Natural killer cell (primary cell): ENCODE measurements at places on chromosomes 13 and 19. TPM values are rescaled to one million over a fixed set of nuclear protein-coding genes. Genes with fewer than 3 reads are reported as not detected.

- H3K27me3 ChIP-seq: peaks cover 5% of the 10 kb centered on the region
- DNase-seq: no peak
- no peak overlapping the region for H3K27ac ChIP-seq
- H3K36me3 ChIP-seq: no peaks in the 10 kb centered on the region
- no peak overlapping the region for H3K4me3 ChIP-seq
Observed at GRCh38 chr13:50715402-50716146, 127.9 kb downstream of the DLEU7 start.

DNA sequence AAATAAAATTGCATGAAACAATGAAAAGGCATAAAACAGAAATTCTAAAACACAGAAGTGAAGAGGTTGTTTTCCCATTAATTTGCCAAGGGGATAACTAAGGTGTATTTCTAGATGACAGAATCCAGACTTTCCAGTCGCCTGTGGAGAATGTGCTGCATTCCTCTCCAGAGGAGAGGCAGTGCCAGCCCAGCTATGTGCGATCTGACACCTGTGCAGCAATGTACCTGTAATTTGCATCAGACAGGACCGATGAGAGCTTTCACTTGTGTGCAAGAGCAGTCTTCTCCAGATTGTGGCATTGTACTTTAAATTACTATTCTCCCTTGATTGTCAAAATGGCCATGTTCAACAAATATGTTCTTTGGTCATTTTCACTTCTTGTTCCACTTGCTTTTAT is 1037.9 kb downstream of the EFNB2 start:
- no peaks in the 10 kb centered on the region for H3K4me1 ChIP-seq
- no peaks in the 10 kb centered on the region for H3K36me3 ChIP-seq
- no peaks in the 10 kb centered on the region for H3K27me3 ChIP-seq
- no peak for DNase-seq
- H3K27ac ChIP-seq: no peak overlapping the region

DNA sequence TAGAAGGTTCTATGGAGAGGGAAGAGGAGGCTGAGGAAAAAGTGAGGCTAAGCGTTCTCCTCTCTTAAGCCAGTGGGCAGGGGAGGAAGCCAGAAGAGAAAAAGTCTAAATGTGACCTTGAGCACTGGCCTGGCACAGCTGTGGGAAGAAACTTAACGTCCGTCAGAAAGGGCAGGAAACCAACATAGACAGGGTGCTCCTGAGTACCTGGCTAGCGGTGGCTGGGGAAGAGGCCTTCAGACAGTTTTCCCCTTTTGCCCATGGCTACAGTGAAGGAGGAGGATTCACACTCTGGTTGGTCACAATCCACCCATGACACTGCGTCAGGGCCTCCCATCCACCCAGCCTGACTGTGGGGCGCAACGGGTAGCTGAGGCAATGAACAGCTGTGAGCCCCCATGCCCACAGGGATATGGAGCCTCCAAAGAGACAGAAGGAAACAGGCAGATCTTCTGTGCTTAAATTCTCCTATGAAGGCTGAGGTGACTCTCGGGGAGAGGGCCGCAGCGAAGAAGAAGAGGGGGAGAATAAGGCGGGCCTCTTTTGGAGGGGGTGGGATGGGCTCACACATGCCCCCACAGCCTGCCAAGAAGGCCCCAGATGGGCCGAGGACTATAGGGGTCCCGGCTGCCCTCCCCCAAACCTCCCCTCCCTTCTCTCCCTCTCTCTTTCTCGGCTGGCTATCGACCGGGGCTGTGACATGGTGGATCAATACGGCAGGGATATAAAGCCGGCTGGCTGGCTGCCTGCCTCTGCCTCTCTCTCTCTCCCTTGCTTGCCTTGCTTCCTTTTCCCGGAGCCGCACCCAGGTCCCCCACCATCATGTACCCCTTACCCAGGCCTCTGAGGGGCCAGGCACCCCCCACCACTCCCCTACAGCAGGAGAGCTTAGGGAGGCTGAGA is 19.8 kb upstream of the POU2F2 start:
- H3K4me3 ChIP-seq: no peak overlapping the region
- no peaks in the 10 kb centered on the region for H3K36me3 ChIP-seq
- DNase-seq: no peak
- H3K27ac ChIP-seq: no peak overlapping the region

DNA sequence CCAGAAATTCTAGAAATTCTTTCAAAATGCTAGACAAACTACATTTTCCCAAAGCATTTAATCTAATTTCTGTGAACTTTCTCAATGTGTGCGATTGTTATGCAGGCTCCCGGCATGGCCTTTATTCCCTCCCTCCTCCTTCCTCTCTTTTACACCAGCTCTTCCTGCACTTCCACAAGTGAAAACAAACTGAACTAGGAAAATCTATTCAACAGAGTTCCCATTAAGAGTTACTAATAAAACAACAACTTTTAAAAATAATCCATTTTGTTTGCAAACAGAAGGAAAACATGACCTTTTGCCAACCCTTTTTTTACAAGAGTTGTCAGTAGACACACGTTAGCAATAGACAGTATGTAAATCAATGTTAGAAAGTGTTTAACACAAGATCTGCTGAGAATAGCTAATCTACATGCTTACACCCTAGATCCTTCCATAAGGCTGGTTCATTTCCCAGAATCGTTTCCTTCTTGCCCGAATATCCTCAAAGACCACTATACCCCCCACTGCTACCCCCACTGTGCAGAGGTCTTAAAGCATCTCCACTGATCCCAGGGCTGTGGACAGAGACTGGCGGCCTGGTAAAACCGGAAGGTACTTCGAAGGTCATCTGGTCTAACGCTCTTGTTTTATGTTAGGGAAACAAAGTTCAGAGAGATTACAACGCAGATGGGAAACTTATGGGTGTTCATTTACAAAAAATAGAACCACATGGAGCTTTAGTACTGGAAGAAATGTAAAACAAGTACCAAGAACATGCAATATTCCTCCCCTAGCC is 98.0 kb downstream of the FOXO1 start:
- peaks cover 20% of the 10 kb centered on the region for H3K4me1 ChIP-seq
- peaks cover 3% of the 10 kb centered on the region for H3K27me3 ChIP-seq
- no peaks in the 10 kb centered on the region for H3K36me3 ChIP-seq
- no peak overlapping the region for H3K27ac ChIP-seq
- no peak for DNase-seq

- no peak overlapping the region for H3K4me3 ChIP-seq
- H3K27ac ChIP-seq: no peak overlapping the region
- no peaks in the 10 kb centered on the region for H3K4me1 ChIP-seq
- DNase-seq: no peak
- H3K36me3 ChIP-seq: no peaks in the 10 kb centered on the region
- H3K27me3 ChIP-seq: no peaks in the 10 kb centered on the region
Observed at GRCh38 chr19:43908659-43909058, 26.4 kb downstream of the ZNF45 start.

DNA sequence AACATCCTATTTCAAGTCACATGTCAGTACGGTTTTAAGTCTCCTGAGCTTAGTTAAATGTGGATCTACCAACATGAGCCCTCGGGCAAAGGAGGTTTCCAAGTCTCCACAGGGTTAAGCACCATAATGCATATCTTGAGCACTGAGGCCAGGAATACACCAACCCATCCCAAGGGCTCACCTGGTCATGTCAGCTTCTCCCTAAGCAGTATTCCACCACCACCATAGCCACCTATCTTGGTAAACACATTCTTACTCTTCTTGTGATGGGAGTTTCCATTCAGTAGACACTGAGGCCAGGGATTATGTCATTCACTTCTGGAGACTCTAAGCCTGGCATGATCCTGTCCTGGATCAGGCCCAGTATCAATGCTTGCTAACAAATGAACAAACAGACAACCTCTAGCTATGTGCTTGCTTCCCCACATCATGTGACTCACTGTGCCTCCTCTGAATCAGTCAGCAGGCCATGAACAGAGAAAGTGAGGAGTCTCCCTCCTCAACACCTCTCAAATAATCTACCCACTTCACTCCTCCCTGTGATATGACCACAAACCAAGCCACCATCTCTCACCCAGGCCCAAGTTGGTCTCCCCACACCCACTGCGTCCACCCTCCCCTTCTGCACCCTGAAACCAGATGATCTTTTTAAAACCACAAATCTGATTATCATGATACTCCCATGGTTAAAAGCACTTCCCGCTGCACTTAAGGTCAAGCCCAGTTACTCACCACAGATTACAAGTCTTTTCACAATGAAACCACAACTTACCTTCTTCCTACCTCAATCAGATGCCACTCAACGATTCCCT is 5.8 kb downstream of the PEG3 start:
- H3K36me3 ChIP-seq: no peaks in the 10 kb centered on the region
- H3K27me3 ChIP-seq: peaks cover 1% of the 10 kb centered on the region
- DNase-seq: no peak
- no peak overlapping the region for H3K27ac ChIP-seq
- no peak overlapping the region for H3K4me3 ChIP-seq

DNA sequence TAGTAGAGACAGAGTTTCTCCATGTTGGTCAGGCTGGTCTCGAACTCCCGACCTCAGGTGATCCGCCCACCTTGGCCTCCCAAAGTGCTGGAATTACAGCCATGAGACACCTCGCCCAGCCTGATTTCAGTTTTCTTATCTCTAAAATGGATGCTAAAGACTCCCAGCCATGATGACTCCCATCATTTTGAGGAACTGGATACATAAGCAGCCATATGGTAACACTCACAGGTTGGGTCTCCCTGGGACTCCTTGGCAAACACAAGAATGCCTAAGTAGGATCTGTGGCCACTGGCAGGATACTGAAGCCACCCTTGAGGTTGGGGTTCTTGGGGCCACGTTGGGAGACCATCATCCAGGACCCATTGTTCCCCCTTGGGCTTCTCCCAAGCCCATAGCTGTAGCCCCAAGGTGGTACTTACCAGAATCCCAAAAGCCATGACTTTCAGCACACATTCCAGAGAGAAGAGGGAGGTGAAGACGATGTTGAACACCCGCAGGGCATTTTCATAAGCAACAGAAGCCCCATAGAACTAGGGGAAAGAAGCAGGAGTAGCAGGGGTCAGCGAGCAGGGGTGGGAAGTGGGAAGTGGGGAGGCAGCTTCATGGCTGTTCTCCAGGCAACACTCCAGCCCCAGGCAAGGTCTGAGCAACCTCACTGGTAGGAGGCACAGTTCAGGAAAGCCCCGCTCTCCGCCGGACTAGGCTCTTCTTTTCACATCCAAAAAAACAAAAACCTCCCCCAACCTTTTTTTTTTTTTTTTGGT is 102.5 kb downstream of the IER2 start:
- DNase-seq: no peak
- no peak overlapping the region for H3K4me3 ChIP-seq
- no peaks in the 10 kb centered on the region for H3K4me1 ChIP-seq
- H3K27ac ChIP-seq: no peak overlapping the region
- no peaks in the 10 kb centered on the region for H3K36me3 ChIP-seq
- no peaks in the 10 kb centered on the region for H3K27me3 ChIP-seq

The SIGLEC8 gene
- total RNA-seq: not detected

GRCh38 chr19:40231544-40232424 is 5.3 kb upstream of the CCNP start:
- DNase-seq: no peak
- H3K27me3 ChIP-seq: peaks cover 1% of the 10 kb centered on the region
- H3K36me3 ChIP-seq: peaks cover 26% of the 10 kb centered on the region

GRCh38 chr19:2231621-2232221 is 4.4 kb downstream of the PLEKHJ1 start:
- peaks cover 24% of the 10 kb centered on the region for H3K4me1 ChIP-seq
- H3K27ac ChIP-seq: no peak overlapping the region
- peaks cover 33% of the 10 kb centered on the region for H3K36me3 ChIP-seq
- H3K4me3 ChIP-seq: no peak overlapping the region

- H3K36me3 ChIP-seq: no peaks in the 10 kb centered on the region
- no peak overlapping the region for H3K4me3 ChIP-seq
- H3K27ac ChIP-seq: no peak overlapping the region
Observed at GRCh38 chr13:27411341-27411740, 13.1 kb upstream of the GTF3A start.
